Panc1 (cell line): ENCODE measurements at places on chromosomes 4 and X.
A peak's percentile ranks its signal among the peaks of the same experiment; 100 is the strongest.

DNA sequence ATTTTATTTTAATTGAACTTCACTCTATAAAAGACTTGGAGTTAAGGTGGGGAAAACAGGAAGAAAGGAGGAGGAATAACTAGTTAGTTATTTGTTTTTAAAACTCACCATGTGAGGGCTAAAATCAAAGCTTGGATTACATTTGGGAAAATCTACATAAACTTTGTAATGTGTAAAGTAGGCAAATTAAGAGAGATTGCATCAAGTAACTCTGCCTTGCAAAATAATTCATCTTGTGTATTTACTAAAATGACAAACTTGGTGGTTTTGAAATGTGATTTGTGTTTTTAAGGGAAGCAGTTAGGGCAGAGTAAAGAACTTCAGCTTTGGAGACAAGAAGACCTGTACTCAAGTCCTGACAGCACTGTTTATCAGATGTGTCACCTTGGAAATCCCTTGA, 43.3 kb upstream of the RASSF6 start:
- DNase-seq, result no peak

GRCh38 chr4:17272154-17272553, 239.7 kb downstream of the QDPR start:
- no peak for DNase-seq

DNA sequence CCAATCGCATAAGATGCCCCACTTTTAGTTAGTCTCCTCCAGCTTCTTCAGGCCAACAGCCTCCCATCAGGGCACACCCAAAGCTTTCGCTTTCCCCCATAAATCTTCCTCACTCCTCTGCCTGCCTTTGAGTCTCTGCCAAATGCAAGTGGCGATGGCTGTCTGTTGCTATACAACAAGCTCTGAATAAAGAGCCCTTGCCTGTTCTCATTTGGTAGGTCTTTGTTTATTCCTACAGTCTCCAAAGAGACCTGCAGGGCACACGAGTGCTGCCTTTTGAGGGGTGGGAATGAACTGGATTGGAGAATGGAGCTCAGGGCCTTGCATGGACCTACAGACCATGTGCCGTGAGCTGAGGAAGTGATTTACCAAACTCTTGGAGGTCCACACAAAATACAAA, 52.2 kb upstream of the SOD3 start:
- DNase-seq, result no peak

- DNase-seq, result no peak
Measured at GRCh38 chrX:53190363-53190960, 34.5 kb downstream of the KDM5C start.

GRCh38 chr4:61199873-61200186, 296 bp upstream of the ADGRL3 start:
- no peak for DNase-seq

DNA sequence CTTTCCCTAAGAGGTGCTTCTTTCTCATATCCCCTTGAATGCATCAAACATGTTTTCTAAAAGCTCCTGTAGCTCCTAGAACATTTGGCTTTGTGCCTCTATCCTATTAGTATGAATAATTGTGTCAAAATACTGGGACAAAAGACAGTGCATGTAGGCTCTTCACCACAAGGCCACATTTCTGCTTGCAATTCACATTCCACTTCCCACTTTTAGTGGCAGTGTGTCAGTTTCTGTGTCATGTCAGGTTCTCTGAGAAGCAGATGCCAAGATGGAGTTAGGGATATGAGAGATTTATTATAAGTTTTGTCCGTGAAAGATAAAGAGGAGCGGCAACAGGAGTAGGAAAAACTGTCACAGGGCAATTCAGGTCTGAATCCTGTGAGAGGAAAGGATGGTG, 61.3 kb upstream of the GPRIN3 start:
- DNase-seq, result no peak

DNA sequence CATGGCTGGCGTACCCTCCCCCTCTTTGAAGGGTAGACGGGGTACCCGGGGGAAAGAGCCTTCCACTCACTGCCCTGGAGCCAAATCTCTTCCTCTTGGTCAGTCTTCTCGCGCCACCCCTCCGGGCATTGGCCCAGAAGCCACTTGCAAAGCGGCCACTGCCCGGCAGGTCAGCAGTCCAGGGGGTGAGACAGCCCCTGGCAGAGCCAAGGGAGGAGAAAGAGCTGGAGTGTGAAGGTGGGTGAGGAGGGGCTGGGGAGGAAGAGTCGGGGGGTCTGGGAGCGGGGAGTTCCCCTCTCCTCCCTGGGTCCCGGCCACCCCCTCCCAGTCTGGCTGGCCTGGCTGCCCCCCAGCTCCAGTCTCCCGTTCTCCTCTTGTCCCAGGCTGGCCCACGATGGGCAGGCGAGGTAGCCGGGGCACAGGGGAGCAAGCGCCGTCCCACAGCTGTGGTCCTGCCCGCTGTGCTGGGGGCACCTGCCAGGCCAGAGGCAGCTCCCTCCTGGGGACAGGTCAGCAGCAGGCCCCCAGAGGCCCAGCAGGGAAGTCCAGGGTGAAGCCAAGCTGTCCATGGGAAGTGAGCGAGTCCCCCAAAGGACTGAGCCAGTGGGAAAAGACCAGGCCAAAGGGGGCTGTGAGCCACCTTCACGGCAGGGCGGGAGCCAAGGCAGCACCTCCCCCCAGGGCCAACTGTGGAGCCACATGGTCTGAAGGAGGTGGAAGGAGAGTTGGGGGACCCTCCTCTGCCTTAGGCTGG, 21.6 kb upstream of the DUSP9 start:
- DNase-seq, result no peak

DNA sequence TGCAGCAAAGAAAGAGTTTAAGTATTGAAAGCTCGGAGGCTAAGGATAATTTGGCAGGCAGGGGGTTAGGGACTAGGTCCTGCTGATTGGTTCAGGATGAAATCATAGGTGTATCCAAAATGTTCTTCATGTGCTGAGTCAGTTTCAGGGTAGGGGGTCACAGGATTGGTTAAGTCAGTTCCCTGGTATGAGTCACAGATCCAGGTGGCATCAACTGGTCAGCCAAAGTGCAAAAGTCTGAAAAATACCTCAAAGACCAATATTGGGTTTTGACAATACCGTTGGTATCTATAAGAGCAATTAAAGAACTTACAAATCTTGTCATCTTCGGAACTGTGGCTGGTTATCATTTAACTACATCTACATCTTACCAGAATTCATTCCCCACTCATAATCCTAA, 25.6 kb upstream of the PRDM8 start:
- DNase-seq, result no peak

- no peak for DNase-seq
Measured at GRCh38 chr4:173528378-173529321, 1.4 kb downstream of the HAND2 start.

GRCh38 chr4:139735381-139736273, 70.0 kb downstream of the MGST2 start:
- no peak for DNase-seq

DNA sequence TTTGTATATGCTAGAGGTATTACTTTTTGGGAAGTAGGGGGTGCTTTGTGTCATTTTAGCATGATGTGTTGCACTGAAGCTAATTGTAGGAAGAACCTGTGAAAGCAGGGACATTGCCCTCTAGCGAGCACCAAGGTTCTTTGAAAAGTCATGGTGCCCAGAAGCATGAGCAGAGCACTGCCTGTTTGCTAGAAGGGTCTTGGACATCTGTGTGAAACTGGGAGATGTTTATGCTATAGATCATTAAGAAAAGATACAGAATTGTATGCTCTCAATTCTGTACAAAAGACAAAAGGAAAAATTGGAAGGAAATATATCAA, 14.7 kb downstream of the GRPR start:
- no peak for DNase-seq

DNA sequence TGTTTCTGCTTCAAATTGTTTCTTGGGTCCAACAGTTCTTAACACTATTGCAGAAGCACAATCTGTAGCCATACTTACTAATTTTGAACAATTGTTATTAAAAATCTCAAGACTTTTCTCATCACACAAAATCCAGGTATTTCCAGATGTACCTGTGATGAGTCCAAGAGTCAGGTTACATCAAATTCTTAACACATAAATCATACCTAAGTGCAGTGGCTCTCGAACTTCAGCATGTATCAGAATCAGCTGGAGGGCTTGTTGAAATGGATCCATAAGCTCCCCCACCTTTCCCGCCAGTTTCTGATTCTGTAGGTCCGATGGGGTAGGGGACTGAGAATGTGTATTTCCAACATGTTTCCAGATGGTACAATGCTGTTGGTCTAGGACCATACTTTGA, 10.6 kb downstream of the FAM120C start:
- DNase-seq, result no peak

GRCh38 chr4:111959222-111959621, 186.0 kb upstream of the FAM241A start:
- DNase-seq, result no peak

DNA sequence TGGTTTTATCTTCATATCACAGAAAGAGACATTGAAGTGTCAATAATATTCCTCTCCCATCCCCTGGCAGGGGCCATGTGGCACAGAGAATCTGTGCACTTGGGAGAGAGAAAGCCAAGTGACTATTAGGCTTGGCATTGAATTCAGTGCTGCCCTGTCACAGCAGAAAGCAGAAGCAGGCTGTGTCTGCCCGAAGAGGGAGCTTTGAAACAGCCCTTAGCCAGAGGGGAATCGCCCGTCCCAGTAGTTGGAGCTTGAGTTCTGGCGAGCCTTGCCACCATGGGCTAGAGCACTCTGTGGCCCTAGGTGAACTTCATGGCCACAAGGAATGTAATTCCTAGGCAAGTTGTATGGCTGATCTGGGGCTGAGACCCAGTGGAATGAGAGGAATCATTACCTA, 282.5 kb upstream of the PCDH10 start:
- DNase-seq, result no peak

DNA sequence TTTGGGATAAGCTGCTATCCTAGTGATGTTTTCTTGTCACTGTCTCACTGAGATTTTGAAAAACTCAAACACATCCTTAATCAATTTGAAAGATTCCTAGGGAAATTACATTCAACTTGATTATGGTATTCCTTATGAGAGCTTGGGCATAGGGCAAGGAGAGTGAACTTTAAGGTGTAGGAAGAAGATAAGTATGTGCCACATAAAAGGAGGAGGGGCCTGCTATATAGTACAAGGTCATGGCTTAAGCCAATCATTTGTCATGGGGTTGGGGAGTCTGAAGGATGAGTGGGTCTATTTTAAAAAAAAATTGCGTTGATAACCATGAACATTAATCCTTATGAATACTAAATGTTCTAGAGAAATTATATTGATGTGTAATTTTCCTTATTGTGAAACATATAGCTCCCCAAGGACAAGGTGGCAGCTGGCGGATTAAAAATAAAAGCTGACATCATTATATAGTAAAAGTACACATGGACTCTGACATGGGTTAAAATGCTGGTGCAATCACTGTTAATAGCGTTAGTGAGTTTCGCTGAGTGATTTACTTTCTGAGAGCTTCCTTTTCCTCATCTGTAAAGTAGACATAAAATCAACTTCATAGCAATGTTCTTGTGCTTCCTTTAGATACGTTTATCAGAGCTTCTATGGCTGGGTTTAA, 17.4 kb downstream of the GALNT7 start:
- DNase-seq, result no peak

GRCh38 chr4:150135134-150135772, 57.0 kb downstream of the DCLK2 start:
- no peak for DNase-seq

GRCh38 chr4:158850371-158850770, 81.5 kb downstream of the FNIP2 start:
- DNase-seq, result no peak

GRCh38 chr4:2321279-2322196, 59.6 kb upstream of the MXD4 start:
- DNase-seq, result no peak

DNA sequence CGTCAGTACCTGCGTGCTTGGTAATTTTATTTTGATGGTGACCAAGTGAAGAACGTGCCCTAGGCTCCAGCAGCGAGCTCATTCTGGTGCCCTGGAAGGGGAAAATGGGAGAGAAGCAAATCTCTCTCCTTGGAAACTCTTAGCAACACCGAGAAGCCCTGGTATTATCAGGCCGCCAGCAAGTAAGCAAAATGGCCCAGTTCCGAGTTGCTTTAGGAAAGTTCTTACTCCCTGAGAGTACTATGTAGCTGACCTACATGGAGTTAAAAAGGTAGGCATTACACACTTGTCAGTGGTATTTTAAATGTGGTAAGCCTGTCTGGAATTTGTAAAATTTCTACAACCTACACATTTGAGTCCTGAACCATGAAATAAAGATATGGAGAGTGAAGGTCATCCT, 146.4 kb downstream of the CPEB2 start:
- no peak for DNase-seq

GRCh38 chrX:150688911-150689451, 4.2 kb upstream of the MTMR1 start:
- DNase-seq, result peak; percentile 79

GRCh38 chr4:100356172-100356571, 161.7 kb downstream of the EMCN start:
- no peak for DNase-seq

DNA sequence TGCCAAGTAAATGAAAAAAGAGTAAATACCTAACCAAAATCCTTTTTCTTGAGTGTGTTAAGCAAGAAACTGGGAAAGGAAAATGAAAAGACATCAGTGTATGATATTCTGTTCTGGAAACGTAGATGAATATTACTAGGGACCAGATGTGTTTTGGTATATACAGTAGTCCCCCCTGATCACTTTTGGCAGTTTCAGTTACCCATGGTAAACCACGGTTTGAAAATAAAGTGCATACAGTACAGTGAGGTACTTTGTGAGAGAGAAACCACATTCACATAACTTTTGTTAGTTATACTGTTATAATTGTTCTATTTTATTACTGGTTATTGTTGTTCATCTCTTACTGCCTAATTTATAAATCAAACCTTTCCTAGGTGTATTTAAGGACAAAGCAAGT, 250.9 kb downstream of the TENM3 start:
- no peak for DNase-seq

DNA sequence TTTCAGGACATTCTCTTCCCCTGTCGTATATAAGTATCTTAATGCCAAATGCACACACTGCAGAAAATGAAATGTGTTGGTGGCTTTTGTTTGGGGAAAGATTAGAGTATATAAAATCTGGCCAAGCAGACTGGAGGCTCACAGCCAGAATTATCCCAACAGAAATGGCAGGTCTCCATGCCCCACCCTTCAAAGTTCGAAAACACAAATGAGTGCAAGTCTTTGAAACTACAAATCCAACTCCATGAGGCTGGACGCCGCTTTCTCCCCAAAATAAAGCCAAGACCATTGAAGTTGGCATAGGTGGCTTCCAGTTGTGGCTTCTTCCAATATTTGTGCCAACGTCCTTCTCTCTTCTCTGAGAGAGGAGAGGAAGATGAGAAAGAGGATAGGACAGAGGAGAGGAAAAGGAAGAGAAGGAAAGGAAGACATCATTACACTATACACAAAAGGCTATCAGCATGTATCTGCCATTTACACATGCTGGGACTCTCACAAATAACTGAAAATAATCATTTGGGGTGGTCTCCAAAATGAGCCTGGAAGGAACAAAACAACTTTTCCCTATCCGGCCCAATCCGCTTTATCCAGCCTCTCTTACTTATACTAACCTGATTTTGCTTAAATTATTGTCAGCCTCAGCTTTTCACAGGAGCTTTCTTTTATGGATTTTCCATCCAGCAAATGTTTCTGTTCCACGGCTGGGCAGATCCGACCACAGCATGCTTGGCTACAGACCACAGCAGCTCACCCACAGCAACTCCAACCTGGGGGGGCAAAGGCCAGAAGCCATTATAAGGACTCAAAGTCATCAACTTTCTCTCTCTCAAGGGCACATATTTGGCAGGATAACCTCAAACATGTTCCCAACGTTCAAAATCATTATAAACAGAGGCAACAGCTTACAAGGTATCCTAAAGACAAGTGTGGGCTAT, 71.7 kb downstream of the APBB2 start:
- no peak for DNase-seq

- DNase-seq, result peak; percentile 13
Measured at GRCh38 chr4:5460106-5460801, 248.1 kb downstream of the EVC2 start.

- DNase-seq, result no peak
Measured at GRCh38 chrX:31240982-31241381, 169.1 kb upstream of the FTHL17 start.
